ENCODE measurements at places on chromosomes 2 and 18. TPM values are rescaled to one million over a fixed set of nuclear protein-coding genes. Genes with fewer than 3 reads are reported as not detected.

DNA sequence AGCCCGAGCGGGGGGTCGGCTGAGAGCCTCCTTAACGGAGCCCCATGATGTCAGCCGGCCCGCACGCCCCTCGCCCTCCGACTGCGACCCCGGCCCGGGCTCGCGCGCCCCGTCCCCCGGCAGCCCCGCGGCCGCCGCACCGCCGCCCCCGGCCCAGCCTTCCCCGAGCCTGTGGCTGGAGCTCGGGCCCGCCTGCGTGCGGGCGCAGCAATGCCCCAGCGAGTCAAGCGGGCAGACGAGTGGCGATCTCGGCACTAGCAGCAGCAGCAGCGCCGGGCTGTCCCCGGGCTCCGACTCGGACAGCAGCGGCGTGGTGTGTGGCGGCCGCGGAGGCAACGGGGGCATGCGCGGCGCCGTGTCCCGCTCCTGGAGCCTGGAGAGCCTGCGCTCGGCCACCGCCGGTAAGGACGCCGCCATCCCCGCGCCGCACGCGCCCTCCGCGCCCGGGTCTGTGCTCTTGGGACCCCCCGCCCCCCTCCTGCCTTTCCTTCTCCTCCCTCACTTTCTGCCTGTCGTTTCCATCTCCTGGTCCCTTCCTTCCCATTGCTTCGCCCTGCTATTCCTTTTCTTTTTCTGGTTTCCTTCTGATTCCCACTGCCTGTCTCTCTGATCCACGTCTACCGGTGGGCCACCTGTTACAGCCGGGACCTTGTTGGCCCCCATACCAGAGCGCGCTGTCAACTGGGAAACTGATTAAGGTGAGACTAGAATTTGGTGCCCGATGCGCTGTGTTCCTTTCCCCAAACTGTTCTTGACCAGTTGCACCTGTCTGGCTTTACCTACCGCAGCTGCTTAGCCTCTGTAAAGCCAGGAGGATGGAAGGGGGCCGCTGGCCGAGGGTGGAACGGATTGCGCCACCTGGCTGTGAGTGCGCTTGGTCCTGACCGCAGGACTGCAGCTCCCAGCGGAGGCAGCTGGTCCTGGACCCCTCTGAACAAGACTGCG lies 127.4 kb downstream of the ARHGEF4 start:
- DNase-seq = no peak

- DNase-seq = no peak
Measured at GRCh38 chr2:19367326-19367725, 8.9 kb upstream of the OSR1 start.

DNA sequence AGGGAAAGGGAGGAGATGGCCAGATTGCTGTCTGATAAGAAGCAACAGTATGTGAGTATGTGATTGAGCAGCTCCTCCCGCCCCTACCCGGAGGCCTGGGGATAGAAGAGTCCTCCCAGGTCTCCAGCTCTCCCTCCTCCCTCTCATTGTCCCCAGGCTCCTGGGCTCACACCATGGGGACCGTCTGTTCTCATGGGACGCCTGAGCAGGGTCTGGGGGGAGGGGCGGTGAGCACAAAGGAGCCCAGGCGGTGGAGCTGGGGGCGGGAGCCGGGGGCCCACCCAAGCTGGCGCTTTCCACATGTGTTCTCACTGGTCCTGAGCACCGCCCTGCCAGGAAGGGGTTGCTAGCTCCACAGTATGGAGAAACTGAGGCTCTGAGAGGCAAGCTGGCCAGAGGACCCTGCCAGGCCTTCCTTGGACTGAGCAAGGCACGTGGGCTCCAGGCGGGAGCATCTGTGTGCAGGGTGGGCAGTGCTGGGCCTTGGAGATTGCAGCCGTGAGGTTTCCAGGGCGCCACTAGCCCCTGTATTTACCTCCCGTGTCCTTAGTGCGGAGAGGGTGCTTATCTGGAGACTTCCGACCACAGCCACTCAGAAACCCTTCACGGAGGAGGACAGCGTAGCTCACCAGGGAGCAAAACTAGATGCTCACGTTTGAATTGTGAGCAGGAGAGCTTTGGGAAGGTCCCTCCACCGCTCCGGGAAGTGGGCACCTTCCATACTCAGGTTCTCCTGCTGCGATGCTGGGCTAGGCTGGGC lies 37.4 kb downstream of the PDIA6 start:
- no peak for DNase-seq

DNA sequence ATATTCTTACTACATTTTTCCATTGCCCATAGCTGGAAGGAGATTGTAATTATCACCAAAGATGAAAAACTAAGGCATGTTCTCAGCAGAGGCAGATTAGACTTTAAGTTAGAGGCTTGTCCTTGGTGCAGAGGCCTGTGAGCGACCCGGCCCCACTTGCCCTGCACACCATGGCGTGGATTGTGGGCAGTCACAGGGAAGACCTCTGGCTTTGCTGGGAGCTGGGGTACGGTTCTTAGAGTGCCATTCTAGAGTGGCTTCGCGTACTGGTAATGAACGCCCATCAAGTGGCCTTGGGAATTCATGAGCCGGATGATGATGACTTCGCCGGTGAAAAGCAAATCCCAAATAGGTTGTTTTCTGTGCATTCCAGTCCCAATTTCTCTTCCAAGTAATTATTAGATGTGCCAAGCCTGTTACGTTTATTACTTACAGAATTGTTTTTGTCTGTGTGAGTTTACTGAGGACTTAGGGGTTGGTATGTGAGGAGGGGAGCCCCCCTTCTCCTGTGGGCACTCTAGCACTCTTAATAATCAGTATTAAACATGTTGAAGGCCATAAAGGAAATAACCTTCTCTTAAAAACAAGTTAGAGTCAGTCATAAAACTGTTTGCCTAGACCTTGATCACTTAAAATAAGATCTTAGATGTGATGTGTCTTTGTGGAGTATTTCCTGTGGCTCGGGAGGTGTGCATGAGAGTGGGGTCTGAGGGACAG lies 90.6 kb downstream of the LDLRAD4 start:
- DNase-seq = no peak

DNA sequence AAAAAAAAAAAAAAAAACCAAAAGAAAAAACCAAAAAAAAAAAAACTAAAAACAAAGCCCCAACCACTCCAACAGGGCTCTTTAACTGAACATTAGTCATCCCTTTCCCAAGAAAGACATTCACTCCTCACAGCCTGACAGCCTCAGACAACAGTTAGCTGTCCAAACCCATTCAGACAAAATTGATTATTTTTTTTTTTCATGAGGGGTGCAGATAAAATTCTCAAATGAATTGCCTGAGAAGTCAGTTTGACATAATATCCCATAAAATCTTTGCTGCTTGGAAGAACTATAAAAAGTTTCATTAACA lies 206.1 kb upstream of the REV1 start:
- DNase-seq = no peak

DNA sequence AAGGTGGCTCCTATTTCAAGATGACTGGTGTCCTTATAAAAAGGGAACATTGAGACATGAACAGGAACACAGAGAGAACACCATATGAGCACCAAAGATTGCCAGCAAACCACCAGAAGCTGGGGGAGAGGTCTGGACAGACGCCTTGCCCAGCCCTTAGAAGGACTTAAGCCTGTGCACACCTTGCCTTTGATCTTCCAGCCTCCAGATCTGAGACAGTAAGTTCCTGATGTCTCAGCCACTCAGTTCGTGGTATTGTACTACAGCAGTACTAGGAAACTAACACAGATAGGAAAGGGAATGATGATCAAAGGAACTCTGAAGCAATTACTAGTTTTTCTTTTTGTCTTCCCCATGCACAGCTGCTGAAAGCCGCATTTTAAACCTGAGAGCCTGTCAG lies 137.3 kb upstream of the FHL2 start:
- DNase-seq = no peak

DNA sequence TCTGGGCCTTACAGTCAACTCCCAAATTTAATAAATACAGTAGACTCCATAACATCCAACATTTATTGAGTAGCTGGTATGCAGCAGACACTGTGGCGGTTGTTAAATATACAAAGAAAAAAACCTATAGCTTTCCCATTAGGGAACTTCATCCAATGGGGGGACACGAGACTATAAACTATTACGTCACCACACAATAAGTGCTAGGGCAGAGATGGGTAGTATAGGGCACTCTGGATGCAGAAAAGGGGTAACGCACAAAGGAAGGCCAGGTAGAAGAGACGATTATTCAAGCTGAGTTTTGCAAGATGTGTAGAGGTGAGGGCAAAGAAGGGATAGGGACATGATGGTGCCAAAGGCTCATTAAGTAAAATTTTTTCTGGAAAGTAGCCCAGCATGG lies 10.8 kb downstream of the CHN1 start:
- no peak for DNase-seq

DNA sequence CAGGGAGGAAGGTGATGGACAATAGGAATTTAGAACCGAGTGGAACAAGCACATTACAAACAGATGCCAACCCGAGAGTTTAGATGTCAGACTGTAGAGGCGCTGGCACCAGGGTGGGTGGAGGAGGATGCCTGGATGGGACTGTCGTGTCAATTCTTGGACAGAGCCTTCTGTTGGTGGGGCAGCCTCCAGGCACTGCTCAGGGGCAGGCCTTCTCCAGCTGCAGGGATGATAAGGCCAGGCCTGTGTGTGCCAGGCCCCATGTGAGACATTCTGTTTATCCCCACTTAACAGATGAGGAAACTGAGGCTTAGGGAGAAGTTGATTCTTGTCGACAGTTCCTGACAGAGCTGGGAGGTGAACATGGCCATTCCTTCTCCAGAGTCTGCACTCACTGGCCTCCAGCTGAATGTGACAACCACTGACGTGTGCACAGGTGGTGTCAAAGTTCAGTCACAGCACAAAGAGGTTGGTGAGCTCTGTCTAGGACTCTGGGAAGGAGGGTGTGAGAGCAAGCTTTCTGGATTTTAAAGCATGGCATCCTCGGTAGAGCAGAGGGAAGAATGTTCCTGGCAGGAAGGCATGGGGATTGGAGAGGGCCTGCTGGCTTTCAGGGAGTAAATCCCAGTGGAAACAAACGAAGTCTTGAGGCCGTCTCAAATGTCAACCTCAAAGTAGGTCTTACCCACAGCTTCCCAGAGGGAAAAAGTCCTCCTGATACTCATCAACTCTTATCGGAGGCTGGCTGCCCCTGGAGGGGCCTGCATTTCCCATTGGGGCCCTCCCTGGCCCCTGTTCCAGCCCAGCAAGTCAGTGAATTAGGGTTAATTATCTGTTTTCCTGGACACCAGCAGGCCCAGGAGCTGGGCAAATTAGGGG lies 52.4 kb downstream of the GLI2 start:
- no peak for DNase-seq

GRCh38 chr2:206647985-206648384 lies 5.7 kb downstream of the FAM237A start:
- DNase-seq = no peak

DNA sequence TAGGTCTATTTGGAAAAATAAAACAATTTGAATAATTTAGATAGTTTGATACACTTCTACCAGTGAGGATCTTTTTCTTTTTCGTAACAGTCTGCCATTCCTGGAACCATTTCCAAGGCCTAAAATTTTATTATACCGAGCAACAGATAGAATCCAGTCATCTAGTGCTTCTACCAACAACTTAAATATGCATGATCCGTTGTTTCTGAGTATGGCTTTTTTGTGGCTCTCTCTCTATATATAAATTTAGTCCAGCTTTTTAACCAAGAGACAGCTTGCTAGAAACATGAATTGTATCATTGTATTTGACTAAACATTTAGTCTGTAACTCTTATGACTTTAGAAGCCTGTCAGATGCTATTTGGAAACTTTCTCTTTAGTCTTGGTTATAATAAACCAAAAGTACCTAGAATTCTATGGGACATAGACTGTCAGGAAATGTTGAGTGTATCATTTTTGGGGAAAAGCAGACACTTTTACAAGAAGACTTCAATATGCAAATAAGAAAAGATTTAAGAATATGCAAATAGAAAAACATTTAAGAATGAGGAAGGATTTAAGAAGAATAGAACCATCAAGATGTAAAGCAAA lies 161.4 kb downstream of the ZEB2 start:
- no peak for DNase-seq

DNA sequence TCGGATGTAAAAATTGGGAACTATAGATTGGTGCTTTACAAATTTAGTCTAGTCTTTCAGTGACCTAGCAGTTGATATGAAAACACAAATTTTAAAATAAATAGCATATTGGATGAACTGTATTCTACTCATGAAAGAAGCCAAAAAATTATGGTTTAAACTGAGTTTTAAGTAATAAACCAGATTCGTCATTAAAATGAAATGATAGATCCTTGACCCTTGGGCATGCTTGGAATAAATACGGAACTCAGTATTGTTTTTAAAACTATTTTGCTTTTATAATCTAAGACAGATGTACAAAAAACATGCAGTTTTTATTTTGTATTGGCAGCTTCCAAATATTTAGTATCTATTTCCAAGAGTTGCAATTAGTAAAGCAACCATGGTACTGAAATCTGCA lies 34.6 kb upstream of the TBR1 start:
- no peak for DNase-seq

The MOCOS gene
- total RNA-seq = 4.4 TPM

The TUBA4B gene
- not detected for total RNA-seq

The CIAO1 gene
- total RNA-seq = 128 TPM

The PELI1 gene
- total RNA-seq = 35.2 TPM

The SAG gene
- not detected for total RNA-seq

The UGT1A10 gene
- total RNA-seq = 45.0 TPM

The ITPRIPL1 gene
- total RNA-seq = 1.8 TPM

The SEMA4C gene
- total RNA-seq = 23.8 TPM

The POTEI gene
- total RNA-seq = not detected

The OTOF gene
- total RNA-seq = not detected

The ANKRD30B gene
- not detected for total RNA-seq

The CCL20 gene
- 13.5 TPM for total RNA-seq

The PSTPIP2 gene
- total RNA-seq = 12.7 TPM

The SPP2 gene
- total RNA-seq = not detected

The ARHGAP15 gene
- 3.3 TPM for total RNA-seq
